ENCODE measurements at places on chromosomes 6 and 20. TPM values are rescaled to one million over a fixed set of nuclear protein-coding genes. Genes with fewer than 3 reads are reported as not detected.
A peak's percentile ranks its signal among the peaks of the same experiment; 100 is the strongest.

Gene CASP8AP2
- total RNA-seq: 44.6 TPM

Gene GPR63
- 0.24 TPM for total RNA-seq

- H3K4me3 ChIP-seq: no peak overlapping the region
- H3K36me3 ChIP-seq: no peaks in the 10 kb centered on the region
- no peaks in the 10 kb centered on the region for H3K4me1 ChIP-seq
- H3K27ac ChIP-seq: no peak overlapping the region
- DNase-seq: no peak
- H3K27me3 ChIP-seq: no peaks in the 10 kb centered on the region
Measured at GRCh38 chr6:167572106-167572505, 247.2 kb downstream of the TTLL2 start.

DNA sequence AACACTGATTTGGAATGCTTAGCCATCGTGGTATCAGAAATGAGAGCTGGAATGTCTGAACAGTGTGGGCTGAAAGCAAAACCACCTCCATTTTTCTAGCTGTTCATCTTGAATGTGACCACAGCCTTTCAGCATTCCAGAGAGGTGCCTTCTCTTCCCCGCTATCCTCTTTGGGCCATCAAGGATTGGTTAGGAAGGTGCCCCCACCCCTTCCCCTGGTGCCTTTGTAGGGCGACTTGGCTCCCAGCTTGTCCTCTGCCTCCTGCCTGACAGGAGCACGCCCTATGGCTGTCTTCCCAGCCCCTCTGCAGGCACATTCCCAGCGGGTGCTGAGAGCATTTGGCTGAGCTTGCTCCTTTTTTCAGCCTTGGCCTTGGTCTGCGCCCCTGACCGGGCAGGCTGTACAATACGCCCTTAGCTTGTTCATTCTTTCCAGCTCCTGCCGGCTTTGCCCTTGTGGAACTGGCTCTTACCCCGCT, 97.5 kb downstream of the ARMC2 start:
- H3K27ac ChIP-seq: no peak overlapping the region
- DNase-seq: no peak
- H3K4me3 ChIP-seq: no peak overlapping the region
- H3K4me1 ChIP-seq: peaks cover 28% of the 10 kb centered on the region

DNA sequence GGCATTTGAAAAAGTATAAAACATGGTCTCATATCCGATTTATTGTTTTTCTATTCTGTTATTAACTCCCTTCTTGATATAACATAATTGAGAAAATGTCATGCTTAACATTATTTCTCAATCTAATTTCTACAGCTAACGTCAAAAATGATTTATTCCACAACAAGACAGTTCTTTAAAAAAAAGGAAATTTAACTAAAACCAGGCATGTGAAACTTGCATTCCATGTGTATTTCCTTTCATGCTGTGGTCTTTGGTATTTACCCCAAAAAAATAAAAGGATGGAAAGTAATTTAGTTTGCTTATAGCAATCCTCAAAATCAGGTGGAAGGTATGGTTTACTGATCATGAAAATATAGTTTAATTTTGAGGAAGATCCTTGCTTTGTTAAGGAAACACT, 142.8 kb downstream of the COL21A1 start:
- H3K27ac ChIP-seq: no peak overlapping the region
- no peak overlapping the region for H3K4me3 ChIP-seq
- H3K27me3 ChIP-seq: no peaks in the 10 kb centered on the region
- H3K36me3 ChIP-seq: no peaks in the 10 kb centered on the region
- no peak for DNase-seq
- H3K4me1 ChIP-seq: no peaks in the 10 kb centered on the region

- peaks cover 67% of the 10 kb centered on the region for H3K4me1 ChIP-seq
- no peak for DNase-seq
- no peaks in the 10 kb centered on the region for H3K36me3 ChIP-seq
- peak overlapping the region; percentile 99 for H3K27ac ChIP-seq
Measured at GRCh38 chr20:46362921-46363867, 43.2 kb downstream of the ELMO2 start.

- peak overlapping the region; percentile 27 for H3K4me3 ChIP-seq
- H3K27me3 ChIP-seq: no peaks in the 10 kb centered on the region
- no peak for DNase-seq
- no peaks in the 10 kb centered on the region for H3K36me3 ChIP-seq
Measured at GRCh38 chr20:1287306-1287705, 21.2 kb downstream of the SNPH start.

GRCh38 chr20:1896484-1897258, 1.5 kb downstream of the SIRPA start:
- H3K4me3 ChIP-seq: no peak overlapping the region
- peaks cover 4% of the 10 kb centered on the region for H3K27me3 ChIP-seq
- H3K27ac ChIP-seq: no peak overlapping the region
- H3K4me1 ChIP-seq: no peaks in the 10 kb centered on the region

- H3K27me3 ChIP-seq: no peaks in the 10 kb centered on the region
- peak; percentile 59 for DNase-seq
- H3K27ac ChIP-seq: no peak overlapping the region
- no peaks in the 10 kb centered on the region for H3K36me3 ChIP-seq
Measured at GRCh38 chr6:169556758-169557548, 144.9 kb downstream of the WDR27 start.

DNA sequence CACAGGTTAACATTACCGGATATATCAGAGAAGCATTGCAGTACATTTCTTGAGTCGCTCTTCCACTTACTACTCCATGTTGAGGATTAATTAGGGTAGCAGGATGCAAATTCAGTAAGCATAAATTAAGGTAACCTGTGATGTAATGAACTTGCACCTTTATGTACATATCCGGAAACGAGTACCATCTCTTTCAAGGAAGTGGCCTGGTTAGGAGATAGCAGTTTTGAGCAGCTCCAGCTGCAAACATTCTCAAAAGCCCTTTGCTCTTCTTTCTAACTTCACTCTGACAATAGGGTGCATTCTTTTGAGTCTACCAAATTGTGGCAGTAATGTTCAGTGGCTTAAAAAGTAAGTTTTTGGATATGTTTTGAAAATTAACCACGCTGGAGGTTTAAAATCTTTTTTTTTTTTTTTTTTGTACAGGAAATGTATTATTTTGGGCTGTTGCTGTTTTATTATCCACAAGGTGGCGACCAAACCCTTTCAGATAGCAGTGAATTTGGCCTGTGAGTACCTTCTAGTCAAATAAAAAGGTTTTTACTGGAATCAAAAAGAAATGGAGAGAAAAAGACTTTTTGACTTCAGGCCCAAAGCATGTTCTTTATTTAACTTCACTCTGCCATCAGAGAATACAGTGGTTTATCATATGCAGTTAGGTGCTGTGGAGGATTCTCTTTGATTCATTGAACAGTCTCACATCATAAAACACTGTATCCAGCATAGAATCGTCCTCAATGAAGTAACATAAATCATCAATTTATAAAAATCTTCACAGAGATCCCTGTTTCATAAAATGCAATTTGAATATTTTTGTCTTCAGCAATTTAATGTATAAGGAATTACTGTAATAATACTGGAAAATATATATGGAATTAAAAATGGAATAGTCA, 8.9 kb downstream of the FAM217B start:
- DNase-seq: peak; percentile 56
- H3K4me3 ChIP-seq: no peak overlapping the region
- H3K36me3 ChIP-seq: no peaks in the 10 kb centered on the region

GRCh38 chr6:131250122-131250521, 114.9 kb downstream of the AKAP7 start:
- peak overlapping the region; percentile 27 for H3K27ac ChIP-seq
- H3K36me3 ChIP-seq: no peaks in the 10 kb centered on the region
- peak overlapping the region; percentile 25 for H3K4me3 ChIP-seq
- H3K27me3 ChIP-seq: no peaks in the 10 kb centered on the region
- peak; percentile 9 for DNase-seq

DNA sequence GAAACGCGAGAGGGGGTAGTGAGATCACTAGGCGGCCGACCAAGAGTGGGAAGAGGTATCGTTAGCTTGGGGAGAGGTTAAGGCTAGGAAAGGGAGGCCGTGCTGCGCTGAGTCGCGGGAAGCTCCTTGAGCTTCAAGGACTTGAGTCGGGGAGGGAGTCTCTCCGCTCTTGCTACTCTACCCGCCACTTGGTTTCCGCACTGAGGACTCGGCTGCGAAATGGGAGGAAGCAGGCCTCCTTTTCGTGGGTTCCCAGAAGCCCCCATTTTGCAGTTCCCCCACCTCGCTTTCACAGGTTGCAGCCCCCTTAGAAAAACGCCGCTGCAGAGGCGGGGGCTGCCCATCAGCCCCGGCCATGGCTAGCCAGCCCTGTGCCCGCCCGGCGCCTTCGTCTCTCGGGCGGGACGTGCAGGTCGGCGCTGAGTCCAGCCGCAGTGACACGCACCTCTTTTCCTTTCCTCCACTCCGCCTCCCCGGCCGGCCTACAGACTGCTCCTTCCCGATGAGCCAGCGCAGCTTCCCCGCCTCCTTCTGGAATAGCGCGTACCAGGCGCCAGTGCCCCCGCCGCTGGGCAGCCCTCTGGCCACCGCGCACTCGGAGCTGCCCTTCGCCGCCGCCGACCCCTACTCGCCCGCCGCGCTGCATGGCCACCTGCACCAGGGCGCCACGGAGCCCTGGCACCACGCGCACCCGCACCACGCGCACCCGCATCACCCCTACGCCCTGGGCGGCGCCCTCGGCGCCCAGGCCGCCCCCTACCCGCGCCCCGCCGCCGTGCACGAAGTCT, 4.9 kb downstream of the VGLL2 start:
- peaks cover 8% of the 10 kb centered on the region for H3K27me3 ChIP-seq
- no peak for DNase-seq
- no peaks in the 10 kb centered on the region for H3K36me3 ChIP-seq
- no peak overlapping the region for H3K4me3 ChIP-seq
- H3K4me1 ChIP-seq: no peaks in the 10 kb centered on the region
- H3K27ac ChIP-seq: no peak overlapping the region

DNA sequence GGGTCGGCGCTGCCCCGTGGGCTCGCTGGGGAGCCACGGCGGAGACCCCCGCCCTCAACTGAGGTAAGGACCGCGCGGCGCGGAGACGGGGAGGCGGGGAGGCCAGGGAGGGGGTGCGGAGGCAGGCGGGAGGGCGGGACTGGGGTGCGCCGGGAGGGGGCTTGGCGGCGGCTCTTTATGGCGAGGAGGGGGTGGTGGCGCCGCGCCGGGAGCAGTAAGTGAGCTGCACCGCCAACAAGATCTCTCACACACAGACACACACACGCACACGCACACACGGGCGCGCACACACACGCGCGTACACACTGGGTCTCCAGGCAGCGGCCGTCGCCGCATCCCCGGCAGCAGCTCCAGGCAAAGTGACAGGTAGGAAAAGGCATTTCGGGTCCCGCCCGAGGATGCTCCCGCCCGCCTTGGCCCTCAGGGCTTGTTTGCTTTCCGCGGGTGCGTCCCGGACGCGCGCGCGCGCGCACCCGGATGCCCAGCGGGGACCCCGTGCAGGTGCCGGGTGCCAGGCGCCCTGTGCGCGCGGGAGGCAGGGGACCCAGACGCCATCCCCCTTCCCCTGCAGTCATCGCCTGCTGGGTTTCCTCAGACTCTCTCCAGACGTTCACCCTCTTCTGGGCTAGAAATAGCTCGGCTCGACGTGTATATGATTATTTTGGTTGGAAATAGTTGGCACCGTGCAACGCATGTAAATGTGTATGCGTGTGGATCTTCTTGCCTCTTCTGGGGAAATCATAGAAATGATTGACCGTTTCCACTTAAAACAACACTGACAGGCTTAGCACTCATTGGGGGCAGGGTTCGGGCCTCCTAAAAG, at the start of gene PLCB4:
PLCB4 (plus strand) TSS at position 247 of the 823 bp plus-strand sequence. CDS start 238,728 bp downstream, outside the sequence.
- no peak for DNase-seq
- no peak within 1 kb of the TSS for H3K27ac ChIP-seq
- H3K27me3 ChIP-seq: no peaks in the 10 kb centered on the region
- no peak within 1 kb of the TSS for H3K4me3 ChIP-seq
- no peaks in the 10 kb centered on the region for H3K36me3 ChIP-seq

- H3K4me1 ChIP-seq: no peaks in the 10 kb centered on the region
- no peak overlapping the region for H3K27ac ChIP-seq
- no peak overlapping the region for H3K4me3 ChIP-seq
- H3K36me3 ChIP-seq: no peaks in the 10 kb centered on the region
- no peaks in the 10 kb centered on the region for H3K27me3 ChIP-seq
- no peak for DNase-seq
Measured at GRCh38 chr20:43710370-43711044, 16.3 kb downstream of the GTSF1L start.

GRCh38 chr6:109372130-109372529, 10.1 kb downstream of the CD164 start:
- peak overlapping the region; percentile 35 for H3K27ac ChIP-seq
- H3K36me3 ChIP-seq: peaks cover 42% of the 10 kb centered on the region
- no peak for DNase-seq
- peaks cover 24% of the 10 kb centered on the region for H3K4me1 ChIP-seq

DNA sequence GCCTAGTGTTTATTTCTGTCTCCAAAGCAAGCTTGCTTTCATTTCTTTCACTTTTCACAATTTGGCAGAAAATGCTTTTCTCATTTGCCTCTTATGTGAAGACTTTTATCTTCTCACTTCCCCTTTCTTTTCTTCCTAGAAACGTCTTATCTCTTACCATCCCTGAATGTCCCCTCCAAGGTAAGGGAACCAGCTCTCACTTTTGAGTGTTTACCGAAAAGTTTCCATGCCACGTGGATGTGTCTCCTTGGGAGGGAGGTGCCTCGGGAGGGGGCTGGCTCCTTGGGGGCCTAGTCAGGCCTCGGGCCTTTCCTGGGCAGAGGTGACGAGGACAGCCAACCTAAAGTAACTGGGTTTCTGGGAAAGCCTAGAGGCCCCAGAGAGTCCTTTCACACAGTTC, 127.4 kb downstream of the CD24 start:
- no peaks in the 10 kb centered on the region for H3K4me1 ChIP-seq
- H3K27me3 ChIP-seq: no peaks in the 10 kb centered on the region
- no peaks in the 10 kb centered on the region for H3K36me3 ChIP-seq
- H3K4me3 ChIP-seq: no peak overlapping the region
- DNase-seq: no peak
- no peak overlapping the region for H3K27ac ChIP-seq

GRCh38 chr20:2103461-2104153, 2.0 kb downstream of the STK35 start:
- no peaks in the 10 kb centered on the region for H3K27me3 ChIP-seq
- no peak for DNase-seq
- H3K4me3 ChIP-seq: peak overlapping the region; percentile 88
- peaks cover 45% of the 10 kb centered on the region for H3K4me1 ChIP-seq
- H3K36me3 ChIP-seq: no peaks in the 10 kb centered on the region

DNA sequence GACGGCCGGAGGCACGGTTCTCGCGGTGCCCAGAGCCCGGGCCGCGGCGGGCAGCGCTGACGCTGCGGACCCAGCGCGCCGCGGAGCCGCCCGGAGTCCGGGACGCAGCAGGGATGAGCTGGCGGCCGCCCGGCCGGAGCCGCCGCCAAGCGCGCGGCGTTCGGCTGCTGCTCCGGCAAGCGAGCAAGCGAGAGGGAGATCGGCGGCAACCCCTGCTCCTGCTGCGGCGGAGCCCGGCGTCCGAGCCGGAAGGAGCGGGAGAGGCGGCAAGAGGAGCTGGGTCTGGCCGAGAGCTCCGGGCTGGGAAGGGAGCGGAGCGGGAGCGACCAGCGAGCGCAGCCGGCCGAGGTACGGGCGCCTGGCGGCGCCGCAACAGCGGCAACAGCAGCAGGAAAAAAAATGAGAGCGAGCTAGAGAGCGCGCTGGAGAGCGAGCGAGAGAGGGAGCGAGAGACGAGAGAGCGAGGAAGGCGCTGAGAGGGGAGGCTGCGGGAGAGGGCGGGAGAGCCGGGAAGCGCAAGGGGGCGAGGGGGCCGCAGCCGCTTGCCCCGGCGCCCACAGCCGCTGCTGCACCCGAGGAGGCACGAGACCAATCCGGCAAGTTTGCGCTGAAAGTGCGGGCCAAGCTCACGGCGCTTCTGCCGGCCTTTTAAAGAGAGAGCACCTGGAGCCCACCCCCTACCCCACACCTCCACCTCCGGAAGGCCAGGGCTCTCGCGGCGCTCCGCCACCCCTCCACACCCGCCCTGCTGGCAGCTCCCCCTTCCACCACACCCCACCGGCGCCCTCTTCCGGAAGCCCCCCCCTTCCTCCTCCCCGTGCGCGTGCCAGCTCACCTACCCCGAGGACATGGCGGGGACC, 496 bp downstream of the GRM4 start:
- H3K36me3 ChIP-seq: no peaks in the 10 kb centered on the region
- DNase-seq: peak; percentile 40
- peaks cover 38% of the 10 kb centered on the region for H3K27me3 ChIP-seq
- H3K4me1 ChIP-seq: peaks cover 15% of the 10 kb centered on the region
- no peak overlapping the region for H3K27ac ChIP-seq

Measured in naive thymus-derived CD4-positive, alpha-beta T cell (primary cell).